Osteoblast (primary cell): ENCODE measurements at places on chromosomes 12 and 14.

DNA sequence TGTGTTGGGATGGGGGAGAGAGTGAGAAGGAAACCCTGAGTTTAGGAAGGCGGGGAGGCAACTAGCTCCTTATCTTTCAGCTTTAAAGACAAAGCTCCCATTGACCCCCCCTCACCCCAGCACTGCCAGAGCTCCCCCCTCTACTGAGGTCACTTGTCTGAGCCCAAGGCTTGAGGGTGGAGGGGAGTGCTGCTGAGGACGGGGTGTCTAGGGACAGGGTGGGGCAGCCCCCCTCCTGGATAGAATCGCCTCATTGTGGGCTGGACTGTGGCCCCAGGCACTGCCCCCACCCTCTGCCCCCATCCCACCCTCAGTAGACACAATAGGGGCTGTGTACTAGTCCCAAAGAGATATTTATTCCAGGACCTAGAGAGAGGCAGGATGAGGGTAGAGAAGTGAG lies 3.0 kb downstream of the ERBB3 start:
- peak; percentile 73 for DNase-seq

GRCh38 chr12:13891902-13892301 lies 89.5 kb downstream of the GRIN2B start:
- no peak for DNase-seq

DNA sequence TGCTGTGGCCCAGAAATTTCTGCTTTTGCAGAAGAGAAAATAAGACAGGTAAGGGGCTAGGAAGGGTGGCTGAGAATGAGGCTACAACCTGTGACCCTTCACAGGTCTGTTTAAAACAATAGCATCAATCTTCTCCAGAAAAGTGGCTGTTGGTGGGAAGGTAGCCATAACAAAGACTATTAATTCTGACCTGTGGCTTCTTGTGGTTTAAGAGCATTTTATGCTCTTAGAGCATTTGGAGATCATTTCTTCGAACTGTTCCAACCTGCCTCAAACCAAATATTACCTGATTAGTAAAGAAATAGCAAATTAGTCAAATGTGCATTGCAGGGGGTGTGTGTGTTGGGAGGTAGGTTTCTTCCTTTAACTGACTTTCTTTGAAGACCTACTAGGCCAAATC lies 15.2 kb upstream of the TCP11L2 start:
- no peak for DNase-seq

DNA sequence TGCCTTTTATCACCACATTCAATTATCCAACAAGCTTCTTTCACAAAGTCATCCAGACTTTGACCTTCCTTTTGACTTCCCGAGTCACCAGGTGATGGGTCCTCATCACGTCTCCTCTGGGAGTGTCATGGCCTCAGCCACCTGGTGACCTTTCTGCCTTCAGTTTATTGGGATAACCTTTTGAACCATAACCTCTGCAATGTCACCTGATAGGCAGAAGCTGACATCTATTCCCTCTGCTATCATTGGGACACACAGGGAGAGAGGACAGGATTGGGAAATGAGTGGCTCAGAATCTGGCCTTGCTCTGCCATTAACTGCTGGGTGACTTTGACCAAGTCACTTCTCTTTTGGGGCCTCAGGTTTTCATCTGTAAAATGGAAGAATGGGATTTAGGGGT lies 388.7 kb downstream of the NUAK1 start:
- DNase-seq, result no peak

DNA sequence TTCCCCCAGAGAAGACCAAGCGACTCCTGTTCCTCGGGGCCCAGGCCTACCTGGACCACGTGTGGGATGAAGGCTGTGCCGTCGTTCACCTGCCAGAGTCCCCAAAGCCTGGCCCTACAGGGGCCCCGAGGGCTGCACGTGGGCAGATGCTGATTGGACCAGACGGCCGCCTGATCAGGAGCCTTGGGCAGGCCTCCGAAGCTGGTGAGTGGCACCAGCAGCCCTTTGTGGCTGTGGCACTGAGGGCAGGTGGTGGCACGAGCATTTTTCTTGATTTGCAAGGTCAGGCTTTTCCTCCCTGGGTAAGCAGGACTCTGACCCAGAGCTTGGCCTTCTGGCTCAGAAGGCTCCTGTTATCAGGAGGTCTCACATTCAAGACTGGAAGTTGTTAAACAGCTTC lies 2.7 kb downstream of the SIVA1 start:
- peak; percentile 55 for DNase-seq

DNA sequence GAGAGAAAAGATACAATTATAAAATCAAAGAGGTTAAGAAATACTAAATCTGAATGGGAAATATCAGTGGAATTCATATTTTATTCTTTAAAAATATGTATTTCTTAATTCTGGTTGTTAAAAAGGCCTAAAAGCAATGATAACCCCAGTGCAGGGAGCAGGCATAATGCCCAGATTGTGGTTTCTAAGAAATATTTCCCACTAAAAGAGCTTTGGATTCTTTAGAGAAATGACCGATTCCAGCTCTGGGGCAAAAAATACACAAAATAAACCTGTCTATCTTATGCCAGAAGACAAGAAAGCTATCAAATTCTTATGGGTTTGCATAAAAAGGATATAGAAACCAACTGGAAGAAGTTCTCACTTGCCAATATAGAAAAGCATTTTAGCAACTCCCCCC lies 71.6 kb downstream of the PDE6H start:
- peak; percentile 6 for DNase-seq

GRCh38 chr14:91406451-91406850 lies 11.2 kb downstream of the CCDC88C start:
- no peak for DNase-seq

DNA sequence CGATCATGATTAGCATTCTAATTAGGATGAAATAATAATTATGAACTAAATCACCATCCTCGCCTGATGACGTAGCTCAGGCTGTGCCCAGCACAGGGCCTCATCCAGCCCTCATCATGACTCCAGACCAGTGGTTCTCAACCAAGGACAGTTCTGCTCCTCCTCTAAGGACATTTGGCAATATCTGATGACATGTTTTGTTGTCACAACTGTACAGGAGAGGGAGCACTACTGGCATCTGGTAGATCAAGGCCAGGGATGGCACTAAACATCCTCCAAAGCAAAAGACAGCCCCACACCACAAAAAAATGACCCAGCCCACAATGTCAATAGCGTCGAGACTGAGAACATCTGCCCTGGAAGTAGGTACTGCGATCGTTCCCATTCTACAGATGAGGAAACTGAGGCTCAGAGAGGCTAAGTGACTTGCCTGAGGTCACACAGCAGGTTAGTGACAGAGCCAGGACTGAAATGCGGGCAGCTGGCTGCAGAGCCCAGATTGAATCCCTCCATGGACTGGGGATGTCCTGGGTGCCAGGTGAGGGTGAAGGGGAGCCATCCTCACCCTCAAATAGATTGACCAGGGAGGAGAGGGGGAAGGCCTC lies 15.5 kb downstream of the TRPV4 start:
- DNase-seq, result no peak

- DNase-seq, result no peak
Measured at GRCh38 chr12:25388183-25388582, 137.5 kb upstream of the KRAS start.

GRCh38 chr14:46490238-46490685 lies 161.3 kb downstream of the RPL10L start:
- no peak for DNase-seq

- DNase-seq, result no peak
Measured at GRCh38 chr14:86954623-86955022, 1038.4 kb downstream of the GALC start.

DNA sequence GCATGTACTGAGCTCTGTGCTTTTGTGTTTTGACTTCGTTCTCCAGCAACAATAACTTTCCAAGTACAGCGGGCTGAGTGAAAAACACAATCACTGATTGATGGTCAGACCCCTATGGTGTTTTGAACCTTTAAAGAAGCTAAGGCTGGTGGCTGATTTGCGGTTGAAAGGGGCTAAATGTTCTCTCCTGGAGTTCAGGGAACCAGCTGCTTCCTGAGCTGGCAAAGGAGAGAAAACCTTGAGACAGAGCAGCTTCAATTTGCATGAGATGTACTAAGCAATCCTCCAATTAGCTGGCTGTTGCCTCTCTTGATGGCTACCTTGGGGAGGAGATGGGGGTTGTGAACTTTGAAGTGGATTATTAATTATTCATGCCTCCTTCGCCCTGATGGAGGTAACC lies 546.7 kb upstream of the SEL1L start:
- no peak for DNase-seq

- no peak for DNase-seq
Measured at GRCh38 chr14:79064214-79064613, 894.0 kb downstream of the NRXN3 start.

GRCh38 chr14:59425322-59425935 lies 39.8 kb downstream of the GPR135 start:
- DNase-seq, result peak; percentile 23
